ENCODE measurements at places on chromosomes 7 and 10. TPM values are rescaled to one million over a fixed set of nuclear protein-coding genes. Genes with fewer than 3 reads are reported as not detected.

Gene PTN
- 6.7 TPM for total RNA-seq

Gene HYCC1
- total RNA-seq = 108 TPM

Gene FAM25G
- total RNA-seq = not detected

Gene ANLN
- total RNA-seq = 9.2 TPM

Gene IMMP2L
- 10.8 TPM for total RNA-seq

Gene ANKRD61
- not detected for total RNA-seq

Gene MIOS
- total RNA-seq = 17.3 TPM

Gene ATP6V0A4
- total RNA-seq = not detected

Gene MEIG1
- not detected for total RNA-seq

Gene COL13A1
- total RNA-seq = 7.6 TPM

Gene H2BK1
- not detected for total RNA-seq

Gene CEP55
- total RNA-seq = 2.2 TPM

Gene PCLO
- not detected for total RNA-seq

Gene DDC
- not detected for total RNA-seq

Gene DKK1
- total RNA-seq = 112 TPM

Gene SH3PXD2A
- 26.0 TPM for total RNA-seq

Gene TRPV5
- total RNA-seq = not detected
